ENCODE measurements at places on chromosomes 7 and 10.

GRCh38 chr7:70893971-70894715 is 237.8 kb upstream of the GALNT17 start:
- DNase-seq = no peak

GRCh38 chr7:16606704-16607103 is 38.9 kb downstream of the ANKMY2 start:
- DNase-seq = no peak

DNA sequence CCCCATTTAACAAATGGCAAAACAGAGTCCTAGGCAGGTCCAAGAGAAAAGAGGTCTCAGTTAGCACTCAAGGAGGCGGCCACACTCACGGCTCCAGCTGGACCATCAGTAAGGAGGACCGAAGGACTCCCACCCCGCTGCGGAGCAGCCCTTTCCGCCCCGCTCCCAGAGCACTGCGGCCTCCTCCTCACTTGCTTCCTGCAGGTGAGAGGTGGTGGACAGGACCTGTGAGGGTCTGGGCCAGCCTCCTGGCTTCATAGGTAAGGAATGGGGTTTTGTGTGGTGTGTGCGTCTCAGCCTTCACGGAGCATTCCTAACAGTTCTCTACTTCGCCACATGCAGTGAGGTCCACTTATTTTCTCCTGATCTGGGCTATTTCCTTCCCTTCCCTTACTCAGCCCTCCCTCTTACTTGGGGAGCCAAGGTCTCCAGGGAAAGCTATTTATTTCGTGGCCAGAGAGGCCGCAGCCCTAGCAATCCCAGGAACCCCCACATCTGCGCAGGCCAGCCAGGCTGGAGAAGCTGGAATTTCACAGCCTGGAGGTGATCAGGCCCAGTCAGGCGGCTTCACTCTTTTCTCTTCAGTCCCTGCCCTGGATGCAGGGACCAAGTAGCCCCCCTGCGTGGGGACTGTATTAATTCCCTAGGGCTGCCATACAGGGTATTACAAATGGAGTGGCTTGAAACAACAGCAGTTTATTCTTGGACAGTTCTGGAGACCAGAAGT is 45.9 kb downstream of the ZNF783 start:
- no peak for DNase-seq

DNA sequence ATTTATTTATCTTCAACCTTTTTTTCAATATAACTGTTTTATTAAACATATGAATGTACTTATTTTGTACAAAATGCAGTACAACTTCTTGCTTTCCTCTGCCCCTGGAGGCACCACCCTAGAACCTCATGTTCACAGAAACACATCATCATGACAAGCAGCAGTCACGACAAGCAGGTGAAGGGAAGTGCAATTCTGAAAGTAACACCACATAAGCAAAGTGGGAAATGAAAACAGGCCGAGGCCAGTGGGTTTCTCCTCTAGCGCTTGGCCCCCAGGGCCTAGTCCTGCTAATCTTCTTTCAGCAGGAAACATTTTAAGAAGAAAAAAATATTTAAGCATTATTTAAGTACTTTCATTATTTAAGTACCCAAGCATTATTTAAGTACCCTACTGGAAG is 598.1 kb downstream of the SH2D4B start:
- DNase-seq = no peak

DNA sequence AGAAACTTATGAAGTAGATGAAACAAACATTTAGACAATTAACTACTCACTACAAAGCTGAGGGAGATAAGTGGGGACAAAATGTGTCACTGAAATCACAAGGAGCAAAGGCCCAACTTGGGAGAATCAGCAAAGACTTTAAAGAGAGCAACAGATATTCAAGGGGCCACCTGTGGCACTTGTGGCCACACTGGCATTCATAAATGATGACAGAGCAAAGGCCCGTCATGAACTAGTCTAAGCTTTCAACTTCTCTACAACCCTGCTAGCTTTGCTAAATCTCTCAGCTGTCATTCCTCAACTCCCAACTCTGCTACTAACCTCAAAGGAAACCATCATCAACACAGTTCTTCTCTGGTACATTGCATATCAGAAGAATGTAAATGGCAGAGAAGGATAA is 178.4 kb downstream of the CPEB3 start:
- DNase-seq = no peak

- DNase-seq = no peak
Measured at GRCh38 chr10:9535744-9536143, 1481.3 kb downstream of the GATA3 start.

GRCh38 chr10:67971311-67971710 is 86.9 kb downstream of the SIRT1 start:
- no peak for DNase-seq

All from LNCaP clone FGC (cell line).